ENCODE measurements at places on chromosomes 4 and X.

- no peak for DNase-seq
Measured at GRCh38 chr4:179182741-179183140, 1740.5 kb upstream of the AGA start.

DNA sequence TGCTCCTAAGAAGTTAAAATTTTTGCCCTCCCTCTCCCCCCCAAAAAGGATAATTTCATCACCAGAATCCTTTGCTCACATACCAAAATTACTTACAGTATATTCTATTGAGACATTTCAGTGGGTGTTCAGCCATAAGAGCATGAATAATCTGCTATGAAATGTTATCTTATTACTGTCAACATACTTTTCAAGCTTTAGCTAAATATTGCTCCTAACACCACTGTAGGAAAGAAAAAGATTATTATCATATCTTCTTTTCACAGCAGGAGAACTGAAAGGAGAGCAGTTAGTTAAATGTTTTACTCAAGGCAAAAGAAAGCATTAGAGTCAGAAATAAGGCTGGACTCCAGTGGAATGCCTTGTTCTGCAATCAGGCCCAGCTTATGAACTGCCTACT is 231.0 kb upstream of the GYPA start:
- DNase-seq = no peak

- DNase-seq = no peak
Measured at GRCh38 chr4:148730766-148731165, 288.6 kb upstream of the NR3C2 start.

GRCh38 chr4:114343015-114343414 is 255.6 kb upstream of the UGT8 start:
- DNase-seq = no peak

- DNase-seq = no peak
Measured at GRCh38 chrX:150983521-150984168, 510 bp downstream of the HMGB3 start.

- no peak for DNase-seq
Measured at GRCh38 chrX:147763131-147763530, 148.6 kb upstream of the FMR1 start.

- DNase-seq = no peak
Measured at GRCh38 chr4:186934841-186935443, 211.3 kb upstream of the FAT1 start.

- DNase-seq = no peak
Measured at GRCh38 chrX:32141841-32142240, 1069.5 kb downstream of the DMD start.

DNA sequence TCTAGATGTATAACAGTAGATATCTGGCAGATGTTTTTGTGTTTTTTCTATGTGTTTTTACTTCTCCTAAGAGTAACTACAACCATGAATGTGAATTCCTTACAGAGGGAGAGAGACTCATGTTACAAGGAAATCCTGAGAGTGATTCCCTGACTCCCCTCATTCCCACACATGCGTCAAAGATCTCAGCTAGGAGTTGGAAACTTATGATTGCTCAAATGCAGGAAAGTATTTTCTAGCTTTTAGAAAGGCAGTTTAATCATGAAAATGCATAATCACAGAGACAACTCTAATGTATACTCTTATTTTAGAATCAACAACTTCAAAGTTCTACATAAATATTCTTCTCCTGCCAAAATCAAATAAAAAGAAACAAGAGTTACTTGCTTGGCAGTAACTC is 121.8 kb downstream of the PDE5A start:
- DNase-seq = no peak

DNA sequence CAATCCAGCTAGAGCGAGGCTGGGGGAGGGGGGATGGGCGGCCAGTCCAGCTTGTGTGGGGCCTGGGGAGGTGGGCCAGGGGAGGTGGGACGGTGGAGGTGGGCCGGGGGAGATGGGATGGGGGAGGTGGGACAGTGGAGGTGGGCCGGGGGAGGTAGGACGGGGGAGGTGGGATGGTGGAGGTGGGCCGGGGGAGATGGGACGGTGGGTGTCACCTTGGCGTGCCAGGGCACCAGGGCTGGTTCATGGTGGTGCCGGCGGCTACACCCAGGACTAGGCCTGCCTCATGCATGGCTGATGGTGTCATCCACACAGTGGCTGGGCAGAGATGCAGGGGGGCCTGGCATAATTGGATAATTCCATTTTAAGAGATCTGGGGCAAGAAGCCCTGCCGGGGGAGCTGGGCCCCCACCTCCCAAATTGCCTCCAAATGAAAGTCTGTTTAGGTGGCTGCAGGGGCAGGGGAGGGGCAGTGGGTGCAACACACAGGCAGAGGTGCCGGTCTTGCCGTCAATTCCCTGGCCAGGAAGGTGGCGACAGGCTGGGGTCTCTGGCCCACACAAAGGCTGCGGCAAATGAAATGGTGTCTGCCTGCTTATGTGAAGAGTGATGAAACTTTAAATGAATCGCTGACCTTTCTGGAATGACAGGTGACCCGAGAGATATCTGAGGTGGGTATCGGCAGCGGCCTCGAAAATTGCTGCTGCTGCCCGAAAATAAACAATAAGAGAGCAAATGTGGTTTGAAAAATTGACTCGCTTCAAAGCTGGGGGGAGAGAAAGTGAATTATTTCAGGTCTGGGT is 82.1 kb downstream of the FAM53A start:
- DNase-seq = no peak

GRCh38 chrX:122625239-122625638 is 558.8 kb upstream of the GRIA3 start:
- DNase-seq = no peak

- no peak for DNase-seq
Measured at GRCh38 chr4:189001283-189001970, 862.2 kb downstream of the TRIML1 start.

DNA sequence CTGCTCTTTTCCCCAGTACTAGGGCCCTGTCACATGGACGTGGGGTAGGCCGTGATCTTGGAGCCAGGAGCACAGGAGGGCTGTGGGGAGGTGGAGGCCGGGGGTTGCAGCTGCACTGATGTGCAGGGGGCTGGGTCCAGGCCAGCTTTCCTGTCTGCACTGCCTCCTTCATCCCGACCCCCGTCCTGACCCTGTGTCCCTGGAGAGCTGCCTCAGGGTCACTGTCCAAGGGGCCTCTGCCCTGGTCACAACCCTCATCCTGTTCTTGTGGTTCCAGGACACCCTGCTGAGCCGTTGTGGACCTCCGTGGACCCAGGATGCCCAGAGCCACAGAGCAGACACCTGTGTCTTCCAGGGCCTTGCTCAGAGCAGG is 91.7 kb upstream of the ADRA2C start:
- no peak for DNase-seq
